ENCODE measurements at places on chromosomes 6 and 20.

GRCh38 chr6:166739117-166739975, 112.3 kb upstream of the RPS6KA2 start:
- no peak for DNase-seq

DNA sequence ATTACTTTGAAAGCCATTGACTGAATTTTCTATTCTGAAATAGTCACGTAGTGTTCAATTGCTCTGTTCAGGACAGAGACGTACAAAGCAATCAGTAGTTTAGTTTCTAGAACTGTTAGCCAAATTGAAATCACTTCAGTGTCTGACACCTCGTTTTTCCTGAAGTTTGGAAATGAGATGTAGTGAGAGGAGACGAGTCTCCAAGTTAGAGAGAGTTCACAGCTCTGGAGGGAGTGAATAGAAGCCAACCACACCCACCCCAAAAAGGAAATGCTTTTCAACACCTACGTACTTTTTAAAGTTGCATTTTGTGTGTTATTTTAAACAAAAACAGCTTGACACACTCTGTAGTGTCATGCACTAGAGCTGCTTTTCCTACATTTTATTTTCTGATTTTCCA, 296.0 kb downstream of the ADGRG6 start:
- no peak for DNase-seq

DNA sequence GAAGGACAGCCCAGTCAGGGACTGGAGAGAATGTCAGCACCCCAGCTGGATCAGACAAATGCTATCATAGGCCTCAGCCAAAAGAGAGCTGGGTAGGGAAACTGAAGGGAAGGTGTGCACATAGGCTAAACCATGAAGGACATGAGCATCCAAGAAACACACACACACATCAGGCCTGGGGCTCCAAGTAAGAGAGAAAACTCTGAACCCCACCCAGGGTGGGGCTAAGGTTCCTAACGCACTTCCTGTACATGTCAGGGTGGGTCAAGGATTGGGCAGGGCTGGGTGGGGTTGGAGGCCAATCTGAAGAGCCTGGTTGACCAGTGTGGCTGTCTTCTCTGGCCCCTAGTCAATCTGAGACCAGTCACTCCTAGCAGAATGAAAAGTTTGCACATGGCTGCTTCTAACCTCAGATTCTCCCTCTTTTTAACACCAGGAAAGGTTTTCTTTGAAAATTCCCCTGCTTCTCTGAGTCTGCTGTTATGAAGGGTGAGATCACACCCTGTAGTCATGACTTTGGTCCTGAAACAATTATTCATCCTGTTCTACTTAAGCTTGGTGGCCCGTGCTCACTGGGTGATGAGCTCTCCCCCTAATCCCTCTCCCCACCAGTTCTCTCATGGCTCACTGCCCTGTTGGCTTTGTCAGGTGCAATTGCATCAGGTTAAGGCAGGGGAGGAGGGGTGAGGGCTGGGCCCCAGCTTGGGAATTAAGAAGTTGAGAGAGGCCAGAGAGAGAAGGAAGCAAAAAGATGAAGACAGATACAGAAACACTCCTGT, 88.4 kb downstream of the MAFB start:
- DNase-seq, result no peak

- DNase-seq, result no peak
Observed at GRCh38 chr6:42407379-42407778, 44.3 kb downstream of the TRERF1 start.
